ENCODE measurements at places on chromosomes 5 and 9. TPM values are rescaled to one million over a fixed set of nuclear protein-coding genes. Genes with fewer than 3 reads are reported as not detected.

GRCh38 chr5:2732850-2733249 is 18.6 kb downstream of the IRX2 start:
- no peak for DNase-seq

DNA sequence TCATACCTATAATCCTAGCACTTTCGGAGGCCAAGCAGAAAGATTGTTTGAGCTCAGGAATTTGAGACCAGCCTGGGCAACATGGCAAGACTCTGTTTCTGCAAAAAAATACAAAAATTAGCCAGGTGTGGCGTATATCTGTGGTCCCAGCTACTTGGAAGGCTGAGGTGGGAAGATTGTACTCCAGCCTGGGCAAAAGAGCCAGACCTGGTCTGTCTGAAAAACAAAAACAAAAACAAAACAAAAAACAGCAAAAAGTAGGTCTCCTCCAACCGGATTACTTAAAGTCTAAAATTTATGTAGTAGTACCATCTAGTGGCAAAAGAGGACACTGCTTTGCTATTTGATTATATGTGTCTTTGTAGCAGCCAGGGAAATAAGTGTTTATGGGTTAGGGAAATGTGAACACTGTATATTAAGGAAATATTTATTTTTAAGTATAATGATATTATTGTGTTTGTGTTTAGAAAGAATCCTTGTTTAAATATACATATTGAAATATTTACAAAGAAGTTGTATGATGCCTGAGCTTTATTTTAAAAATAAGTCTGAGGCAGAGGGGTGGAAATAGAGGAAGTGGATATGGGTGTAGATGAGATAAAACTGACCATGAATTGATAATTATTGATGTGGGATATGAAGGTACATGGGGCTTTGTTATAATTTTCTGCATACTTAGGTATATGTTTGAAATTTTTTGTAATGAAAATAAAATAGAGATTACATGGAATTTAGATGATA is 20.0 kb downstream of the APC start:
- DNase-seq, result peak; percentile 39

- no peak for DNase-seq
These were observed 269.4 kb downstream of the EPB41L4A start for GRCh38 chr5:112149727-112150126.

GRCh38 chr5:54178207-54178606 is 132.2 kb downstream of the ARL15 start:
- DNase-seq, result no peak

- no peak for DNase-seq
These were observed 640 bp upstream of the DPM2 start for GRCh38 chr9:127938298-127938690.

GRCh38 chr9:115341426-115341825 is 223.5 kb upstream of the TNC start:
- no peak for DNase-seq

- DNase-seq, result no peak
These were observed 98.6 kb upstream of the EQTN start for GRCh38 chr9:27395484-27395921.

DNA sequence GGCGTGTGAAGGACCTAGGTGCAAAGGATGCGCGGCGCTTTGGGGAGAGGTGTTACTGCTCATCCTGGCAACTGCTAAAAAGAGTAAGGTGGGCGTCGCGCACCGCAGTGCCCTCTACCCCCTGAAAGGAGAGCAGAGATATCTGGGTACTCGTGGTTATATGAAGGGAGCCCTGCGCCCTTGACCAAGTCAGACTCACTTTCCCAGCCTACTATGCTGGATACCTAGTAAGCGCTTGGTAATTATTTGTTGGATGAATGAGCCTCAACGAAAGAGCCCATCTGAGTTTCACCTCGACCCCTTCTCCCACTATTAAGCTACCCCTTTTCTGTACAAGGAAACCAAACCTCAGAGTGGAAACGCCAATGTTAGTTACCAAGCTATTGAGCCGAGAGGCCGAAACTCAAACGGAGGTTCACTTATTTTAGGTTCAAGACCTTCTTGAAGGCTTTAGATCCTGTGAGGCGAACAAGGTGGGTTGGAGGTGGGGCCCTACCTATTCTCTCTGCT is 8.0 kb downstream of the LHX6 start:
- DNase-seq, result no peak

- DNase-seq, result no peak
These were observed 10.7 kb downstream of the NKD2 start for GRCh38 chr5:1019001-1019905.

GRCh38 chr5:38267372-38267771 is 9.0 kb downstream of the EGFLAM start:
- no peak for DNase-seq

- DNase-seq, result no peak
These were observed 298.6 kb downstream of the PARP8 start for GRCh38 chr5:50964746-50965653.

DNA sequence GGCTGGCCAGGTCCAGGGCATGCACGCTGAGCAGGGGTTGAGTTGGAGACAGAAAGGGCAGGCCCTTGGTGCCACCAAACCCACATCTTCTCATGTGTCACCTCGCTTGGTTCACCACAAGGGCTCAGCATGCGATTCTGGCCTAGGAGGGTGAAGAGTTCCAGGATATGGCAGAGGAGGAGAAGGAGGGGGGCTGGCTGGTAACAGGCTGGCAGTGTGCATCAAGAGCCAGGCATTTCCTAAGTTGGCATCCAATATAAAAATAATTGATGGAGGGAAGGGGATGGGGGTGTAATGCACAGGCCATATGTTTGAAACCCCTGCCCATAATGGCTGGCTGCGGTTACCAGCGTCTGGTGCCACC is 255.6 kb downstream of the NFIB start:
- no peak for DNase-seq

GRCh38 chr5:90747175-90747574 is 188.6 kb downstream of the ADGRV1 start:
- peak; percentile 51 for DNase-seq

GRCh38 chr9:126612813-126613641 is 701 bp upstream of the LMX1B start:
- no peak for DNase-seq

DNA sequence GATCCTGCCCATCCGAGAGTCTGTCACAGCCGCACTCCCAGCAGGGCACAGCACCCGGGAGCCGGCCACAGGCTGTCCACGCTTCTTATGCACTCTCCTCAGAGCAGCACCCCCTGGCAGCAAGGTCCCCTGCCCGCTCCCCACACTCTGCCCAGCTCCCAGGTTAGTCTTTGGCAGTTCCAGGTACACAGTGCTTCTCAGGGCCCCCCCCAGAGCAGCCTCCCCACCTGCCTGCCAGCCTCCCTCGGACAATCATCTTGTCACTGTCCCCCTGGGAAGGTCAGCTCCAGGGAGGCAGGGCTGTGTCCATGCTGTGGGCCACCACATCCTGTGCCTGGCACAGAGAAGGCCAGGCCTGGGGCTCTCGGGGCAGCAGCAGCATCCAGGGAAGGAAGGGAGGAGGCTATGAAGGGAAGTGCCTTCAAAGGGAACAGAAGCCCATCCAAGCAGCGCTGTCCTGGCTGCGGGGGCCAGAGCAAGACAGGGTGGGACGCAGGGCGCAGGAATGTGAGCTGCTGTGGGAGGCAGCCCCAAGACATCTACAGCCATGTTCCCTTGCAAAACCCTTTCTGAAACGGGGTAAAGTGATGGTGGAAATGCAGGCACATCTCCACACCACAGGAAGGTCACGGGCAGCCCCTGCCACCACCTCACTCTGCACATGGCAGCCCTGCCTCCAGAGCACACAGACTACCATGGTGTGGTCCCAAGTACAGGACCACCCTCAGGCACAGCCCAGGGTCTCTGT is 68.6 kb upstream of the ADAMTS2 start:
- DNase-seq, result no peak

GRCh38 chr5:861442-862366 is 10.9 kb upstream of the ZDHHC11 start:
- no peak for DNase-seq

GRCh38 chr5:95715799-95716461 is 15.2 kb upstream of the RHOBTB3 start:
- DNase-seq, result peak; percentile 89

GRCh38 chr5:173913686-173914321 is 25.7 kb downstream of the CPEB4 start:
- DNase-seq, result no peak

DNA sequence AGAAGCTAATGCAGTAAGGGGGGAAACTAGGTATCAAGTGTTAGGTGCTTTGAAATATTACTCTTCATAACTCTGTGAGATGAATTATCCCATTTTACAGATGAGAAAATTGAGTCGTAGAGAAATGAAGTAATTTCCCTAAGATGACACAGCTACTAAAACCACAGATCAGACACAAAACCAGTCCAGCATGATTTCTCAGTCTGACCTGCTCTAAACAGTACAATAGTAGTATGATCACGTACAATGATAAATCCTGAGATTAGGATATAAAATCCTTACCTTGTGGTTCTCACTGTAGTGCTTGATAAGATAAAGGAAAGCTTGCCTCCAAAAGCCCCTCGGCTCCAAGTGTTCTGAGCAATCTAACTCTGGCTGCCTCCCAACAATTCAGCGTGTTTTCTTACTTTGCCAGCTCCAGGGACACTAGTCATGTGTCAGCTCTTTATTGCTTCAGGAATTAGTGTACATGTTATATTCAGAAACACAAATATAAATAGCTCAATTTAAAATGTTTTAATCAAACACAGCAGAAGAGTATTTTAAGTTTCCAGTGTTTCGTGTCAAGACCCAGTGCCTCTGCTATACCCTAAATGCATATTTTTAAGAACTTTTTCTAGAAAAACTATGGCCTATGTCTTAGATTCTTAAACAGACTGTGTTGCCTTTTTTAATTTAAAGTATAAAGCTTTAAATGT is 243.6 kb downstream of the DENND1A start:
- peak; percentile 48 for DNase-seq

GRCh38 chr5:136992796-136993489 is 506.2 kb downstream of the SPOCK1 start:
- no peak for DNase-seq

DNA sequence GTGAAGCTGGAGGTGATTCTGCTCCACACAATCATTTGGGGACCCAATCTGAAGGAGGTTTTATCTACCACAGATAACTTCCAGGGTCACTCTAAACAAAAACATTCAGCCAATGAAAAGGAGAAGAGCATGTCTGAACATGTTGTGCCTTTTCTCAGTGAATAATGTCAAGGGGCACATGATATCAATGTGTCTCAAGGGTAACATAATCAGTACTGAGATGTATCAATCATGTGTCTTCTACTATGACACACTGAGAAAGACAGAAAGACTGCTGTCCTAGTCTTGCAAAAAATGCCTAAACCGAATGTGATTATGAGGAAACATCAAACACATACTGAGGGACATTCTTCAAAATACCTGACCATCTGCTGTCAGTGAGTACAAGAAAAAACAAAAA is 25.4 kb upstream of the RASA1 start:
- DNase-seq, result no peak

DNA sequence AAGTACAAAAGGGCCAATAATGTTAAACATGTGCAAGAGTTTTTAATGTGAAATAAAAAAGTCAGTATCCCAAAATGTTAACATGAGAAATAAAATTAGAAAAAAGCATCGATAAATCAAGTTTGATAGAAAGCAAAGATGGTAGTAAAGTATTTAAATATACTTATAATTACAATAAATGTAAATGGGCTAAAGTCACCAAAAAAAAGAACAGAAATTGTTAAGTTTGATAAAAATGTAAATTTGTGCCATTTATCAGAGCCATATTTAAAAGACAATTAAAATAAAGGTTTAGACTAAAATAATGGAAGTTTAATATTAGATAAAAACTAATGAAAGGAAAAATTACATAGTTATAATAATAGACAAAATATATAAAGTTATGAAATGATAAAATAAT is 500.5 kb downstream of the TMEM232 start:
- DNase-seq, result no peak

GRCh38 chr9:33388110-33388994 is 14.0 kb downstream of the AQP7 start:
- DNase-seq, result no peak

GRCh38 chr9:123996731-123997421 is 14.7 kb upstream of the LHX2 start:
- DNase-seq, result no peak

DNA sequence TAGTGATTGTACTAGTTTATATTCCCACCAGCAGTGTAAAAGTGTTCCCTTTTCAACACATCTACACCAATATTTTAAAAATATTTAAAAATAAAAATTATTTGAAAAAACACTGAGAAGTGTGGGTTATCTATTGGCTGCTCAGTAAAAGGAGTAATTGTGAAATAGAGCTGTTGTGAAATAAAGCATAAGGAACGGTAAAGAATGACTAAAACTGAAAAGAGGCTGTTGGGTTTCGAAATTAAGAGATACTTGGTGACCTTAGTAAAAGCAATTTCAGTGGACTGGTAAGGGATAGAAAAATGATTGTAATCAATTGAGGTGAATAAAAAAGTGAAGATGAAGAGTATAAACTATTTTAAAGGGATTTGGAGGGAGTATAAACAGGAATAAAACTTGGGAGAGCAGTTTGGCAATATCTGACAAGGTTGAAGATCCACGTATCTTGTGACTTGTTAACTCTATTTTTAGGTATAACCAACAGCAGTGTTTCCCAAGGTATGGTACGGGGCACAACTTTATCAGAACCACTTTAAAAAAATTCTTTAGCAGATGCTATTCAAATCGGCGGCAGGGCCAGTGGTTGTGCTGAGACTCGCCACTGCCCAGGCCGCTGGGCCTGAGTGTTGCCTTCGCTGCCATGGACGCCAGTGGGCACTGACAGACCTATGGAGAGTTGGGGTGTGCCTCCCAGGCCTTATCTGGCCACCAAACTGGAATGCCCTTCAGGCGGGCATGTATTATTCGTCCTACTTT is 63.3 kb downstream of the TMEM38B start:
- no peak for DNase-seq

DNA sequence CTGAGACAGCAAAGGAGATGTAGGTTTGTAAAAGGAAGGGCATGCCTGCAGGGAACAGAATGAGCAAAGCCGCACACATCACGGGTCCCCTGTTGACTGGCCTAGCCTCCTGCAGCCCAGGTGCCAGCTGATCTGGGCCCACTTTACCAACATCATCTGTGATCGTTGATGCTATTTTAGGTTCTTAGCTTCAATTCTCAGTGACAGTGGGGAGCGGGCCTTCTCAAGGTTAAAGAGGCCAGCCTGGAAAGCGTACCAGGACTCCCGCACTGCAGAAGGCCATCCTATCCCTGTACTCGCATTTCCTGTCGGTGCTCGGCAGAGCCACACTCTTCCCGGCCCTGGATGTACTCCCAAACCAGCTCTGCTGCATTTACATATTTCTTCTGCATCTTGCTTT is 213.5 kb upstream of the IRX1 start:
- no peak for DNase-seq

Gene RHOBTB3
- total RNA-seq, result 73.8 TPM

Gene MLANA
- total RNA-seq, result not detected

Gene FRRS1L
- total RNA-seq, result 1.1 TPM

Gene ANGPTL2
- total RNA-seq, result 17.5 TPM

Gene ZNF883
- 1.9 TPM for total RNA-seq

Gene TCF7
- 2.6 TPM for total RNA-seq

Gene RNF130
- total RNA-seq, result 29.8 TPM

Gene SLC34A1
- total RNA-seq, result not detected

Gene STPG3
- total RNA-seq, result not detected

Gene ZNF879
- 1.9 TPM for total RNA-seq

Gene FOXD4L3
- total RNA-seq, result not detected

Gene ASTN2
- 13.6 TPM for total RNA-seq

Gene DPH7
- total RNA-seq, result 34.4 TPM

Gene WDR55
- total RNA-seq, result 31.2 TPM

Gene FLT4
- total RNA-seq, result 7.2 TPM

Gene HARS2
- total RNA-seq, result 26.5 TPM

Gene NEUROG1
- not detected for total RNA-seq

All from astrocyte (in vitro differentiated cells and primary cell).